ENCODE measurements at places on chromosomes 2 and 18.

DNA sequence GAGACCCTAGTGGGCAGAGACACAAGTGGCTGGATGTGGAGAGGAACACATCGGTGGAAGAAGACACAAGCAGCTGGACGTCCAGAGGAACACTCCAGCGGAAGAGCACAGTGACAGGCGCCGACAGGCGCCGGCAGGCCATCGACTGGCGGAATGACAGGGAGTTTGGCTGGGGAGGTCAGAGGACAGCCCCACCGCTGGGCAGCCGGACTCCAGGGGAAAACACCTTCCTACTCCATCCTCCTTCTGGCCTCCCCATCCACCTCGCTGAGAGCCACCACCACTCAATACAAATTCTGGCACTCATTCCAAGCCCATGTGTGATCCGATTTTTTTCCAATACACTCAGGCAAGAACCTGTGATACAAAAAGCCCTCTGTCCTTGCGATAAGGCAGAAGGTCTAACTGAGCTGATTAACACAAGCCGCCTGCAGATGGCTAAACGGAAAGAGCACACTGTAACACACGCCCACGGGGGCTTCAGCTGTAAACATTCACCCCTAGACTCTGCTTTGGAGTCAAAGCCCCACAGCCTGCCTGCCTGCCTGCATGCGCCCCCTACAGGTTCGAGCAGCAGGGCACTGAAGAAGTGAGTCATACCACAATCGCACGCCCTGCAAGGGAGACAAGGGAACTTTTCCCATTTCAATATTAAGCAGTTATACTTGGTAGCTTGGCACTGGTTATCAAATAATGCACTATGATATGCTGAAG, 50.2 kb upstream of the LRP1B start:
- DNase-seq = peak; percentile 46

DNA sequence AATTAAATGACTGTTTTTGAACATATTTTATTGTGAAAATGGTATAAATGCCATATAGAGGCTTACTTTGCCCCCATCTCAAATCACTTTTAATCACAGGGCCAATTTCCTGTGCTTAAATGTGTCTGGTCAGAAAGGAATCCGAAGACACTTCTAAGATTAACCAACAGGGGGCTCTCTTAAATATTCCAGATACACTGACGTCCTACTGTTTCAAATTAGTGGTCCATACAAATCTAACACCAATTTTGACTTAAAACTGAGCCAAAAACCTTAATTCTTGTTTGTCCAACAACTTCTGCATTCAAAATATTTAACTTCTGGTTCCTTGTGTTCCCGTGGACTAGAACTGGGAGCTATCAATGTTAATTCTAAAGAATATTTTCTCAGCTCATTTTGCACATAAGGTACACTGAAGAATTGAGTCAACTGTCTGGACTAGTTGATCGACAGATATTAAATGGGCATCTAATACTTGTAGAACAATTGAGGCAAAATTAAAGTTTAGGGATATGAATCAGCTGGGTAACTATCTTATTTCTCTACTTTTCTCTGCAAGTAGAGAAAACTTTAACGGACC, 557.5 kb downstream of the ARHGAP15 start:
- peak; percentile 62 for DNase-seq

DNA sequence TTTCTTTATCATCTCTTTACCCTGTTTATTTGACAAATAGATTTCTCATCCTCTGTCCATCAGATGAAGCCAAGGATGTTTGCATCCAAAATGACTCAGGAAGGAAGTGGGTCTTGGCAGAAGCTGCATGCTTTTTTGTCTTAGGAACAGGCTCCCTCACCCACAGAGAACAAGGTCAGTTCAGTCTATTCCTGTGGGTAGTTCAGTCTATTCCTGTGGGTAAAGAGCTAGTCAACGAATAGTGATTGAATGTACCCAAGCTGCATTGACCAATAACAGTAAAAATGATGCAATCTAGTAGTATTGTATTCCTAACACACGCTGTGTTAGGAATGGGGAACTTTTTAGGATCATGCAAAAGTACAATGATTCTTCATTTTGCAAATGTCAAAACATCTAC, 290.8 kb upstream of the TANK start:
- DNase-seq = no peak

- DNase-seq = no peak
Observed at GRCh38 chr2:163970058-163970813, 234.4 kb upstream of the FIGN start.

- peak; percentile 31 for DNase-seq
Observed at GRCh38 chr2:3692375-3692774, 11.0 kb upstream of the DCDC2C start.

- DNase-seq = peak; percentile 53
Observed at GRCh38 chr2:8472545-8473323, 209.1 kb upstream of the ID2 start.

DNA sequence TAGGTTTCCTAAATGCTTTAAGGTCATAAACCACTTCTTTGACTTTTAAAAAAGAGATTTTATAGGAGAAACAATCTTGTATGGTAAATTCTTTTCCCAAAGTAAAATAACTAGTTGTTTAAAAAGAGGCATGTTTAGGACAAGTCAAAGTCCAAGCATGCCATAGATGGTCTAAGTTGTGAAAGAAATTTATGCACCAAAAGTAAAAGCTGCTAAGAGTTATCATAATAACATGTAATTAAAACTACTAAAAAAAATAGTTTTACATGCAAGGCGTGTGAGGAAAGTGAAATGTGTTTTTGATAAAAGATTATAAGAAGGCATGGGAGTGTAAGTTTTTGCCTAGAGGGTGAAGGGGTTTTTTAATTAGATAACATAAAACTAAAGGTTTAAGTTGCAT, 22.5 kb downstream of the FAM210A start:
- peak; percentile 41 for DNase-seq

DNA sequence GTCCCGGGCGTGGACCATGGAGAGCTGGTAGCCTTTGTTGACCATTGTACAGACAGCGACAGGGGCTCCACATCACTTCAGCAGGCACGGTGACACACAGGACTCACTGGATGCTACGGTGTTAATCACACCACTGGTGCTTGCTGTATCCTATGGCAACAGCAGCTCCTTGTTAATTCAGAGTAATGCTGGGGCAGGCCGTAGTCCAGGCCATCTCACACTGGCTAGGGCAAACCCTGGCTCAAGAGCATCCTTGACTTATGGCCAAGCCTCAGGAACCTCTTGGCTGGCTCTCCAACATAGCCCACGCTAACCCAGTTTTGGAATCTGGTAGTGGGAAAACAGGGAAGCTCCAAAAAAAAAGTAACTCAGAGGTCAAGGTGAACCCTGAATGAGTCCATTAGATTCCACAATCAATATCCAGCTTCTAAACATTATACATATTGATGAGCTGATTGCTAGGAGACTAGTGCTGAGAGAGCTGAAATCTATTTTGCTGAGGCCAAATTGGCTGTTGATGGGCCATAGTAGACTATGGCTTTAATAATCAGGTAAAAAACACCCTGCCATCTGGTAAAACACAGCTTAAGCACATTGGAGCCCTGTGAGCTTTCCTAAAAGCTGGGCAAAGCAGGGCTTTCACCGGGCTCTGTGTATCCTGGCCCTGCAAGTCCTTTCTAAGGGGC, 253.6 kb downstream of the PRKCE start:
- no peak for DNase-seq

- no peak for DNase-seq
Observed at GRCh38 chr2:38180754-38181153, 104.8 kb upstream of the CYP1B1 start.

DNA sequence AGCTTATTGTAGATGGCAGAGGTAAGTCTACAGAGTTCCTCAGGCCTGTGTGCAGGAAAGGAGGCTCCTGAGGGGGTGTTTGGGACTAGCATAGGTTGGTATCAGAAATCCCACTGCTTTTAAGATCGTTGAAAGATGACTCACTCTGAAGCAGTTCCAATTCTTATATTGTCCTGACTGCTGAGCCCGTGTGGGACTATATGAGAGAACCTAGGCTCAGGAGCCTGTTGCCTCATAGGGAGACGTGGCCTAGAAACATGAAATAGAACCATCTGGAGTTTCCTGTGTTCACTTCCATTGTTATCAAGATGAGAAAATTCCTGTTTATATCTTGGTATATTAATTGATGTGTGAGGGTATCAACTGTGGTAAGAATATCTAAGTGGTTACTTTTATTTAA, 5.7 kb downstream of the CCT7 start:
- no peak for DNase-seq

- DNase-seq = peak; percentile 3
Observed at GRCh38 chr2:219109471-219109870, 48.8 kb upstream of the IHH start.

Data from KBM-7 (cell line).